ENCODE measurements at places on chromosomes 7 and 10.

DNA sequence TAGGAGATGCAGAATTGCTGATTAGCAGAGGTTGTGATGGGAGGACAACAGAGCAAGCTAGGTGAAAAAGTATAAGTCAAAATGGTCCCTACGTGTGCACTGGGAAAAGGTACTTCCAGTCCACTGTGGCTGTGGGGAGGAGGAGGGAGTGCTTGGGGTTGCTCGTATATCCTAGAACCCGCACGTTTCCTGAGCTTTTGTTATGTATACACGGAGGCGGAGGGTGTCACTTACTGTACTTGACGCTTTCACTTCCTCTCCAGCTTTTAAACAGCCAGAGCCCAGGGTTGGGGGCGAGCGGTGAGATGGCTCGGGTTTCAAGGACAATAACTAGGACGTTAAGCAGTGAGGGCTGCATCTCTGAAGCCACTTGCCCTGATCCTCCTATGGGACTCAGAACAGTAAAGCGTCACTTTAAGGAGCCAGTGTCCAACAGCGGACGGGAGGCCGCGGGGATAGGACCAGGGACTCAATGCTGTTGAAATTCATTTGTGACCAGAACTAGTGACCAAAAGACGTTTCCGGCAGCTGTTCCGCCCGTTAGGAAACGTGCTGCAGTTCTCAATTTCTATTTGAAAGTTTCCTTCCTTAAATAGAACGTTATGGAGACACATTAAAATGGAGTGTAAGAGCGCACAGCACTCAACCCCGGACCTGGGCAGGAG lies 985 bp upstream of the ETV1 start:
- peak; percentile 0 for DNase-seq

GRCh38 chr7:47884675-47885074 lies 63.6 kb downstream of the PKD1L1 start:
- no peak for DNase-seq

DNA sequence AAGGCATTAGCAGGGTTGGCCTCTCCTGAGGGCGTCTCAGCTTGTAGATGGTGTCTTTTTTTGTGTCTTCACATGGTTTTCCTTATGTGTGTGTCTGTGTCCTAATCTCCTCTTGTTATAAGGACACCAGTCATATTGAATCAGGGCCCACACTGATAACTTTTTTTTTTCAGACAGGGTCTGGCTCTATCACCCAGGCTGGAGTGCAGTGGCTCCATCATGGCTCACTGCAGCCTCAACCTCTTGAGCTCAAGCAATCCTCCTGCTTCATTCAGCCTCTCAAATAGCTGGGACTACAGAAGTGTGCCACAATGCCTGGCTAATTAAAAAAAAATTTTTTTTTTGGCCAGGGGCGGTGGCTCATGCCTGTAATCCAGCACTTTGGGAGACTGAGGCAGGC lies 41.3 kb upstream of the KMT2C start:
- no peak for DNase-seq

GRCh38 chr7:7795630-7796121 lies 77.3 kb upstream of the RPA3 start:
- no peak for DNase-seq

GRCh38 chr10:96440361-96441292 lies 73.1 kb downstream of the TLL2 start:
- no peak for DNase-seq

DNA sequence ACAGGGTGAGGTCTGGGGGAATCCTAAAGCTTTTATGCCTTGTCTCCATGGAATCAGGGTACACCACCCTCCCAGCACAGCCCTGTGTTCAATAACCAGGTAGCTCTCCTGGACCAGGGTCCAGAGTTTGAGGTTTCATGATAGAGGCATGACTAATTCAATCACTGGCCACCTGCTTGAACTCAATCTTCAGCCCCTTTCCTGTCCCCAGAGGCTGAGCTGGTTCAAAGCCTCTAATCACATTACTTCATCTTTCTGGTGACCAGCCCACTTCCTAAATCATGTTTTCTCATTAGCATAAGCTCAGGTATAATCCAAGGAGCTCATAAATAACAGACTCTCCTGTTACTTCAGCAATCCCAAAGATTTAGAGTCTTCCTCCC lies 20.5 kb downstream of the CRPPA start:
- DNase-seq: no peak

Measured in stimulated activated CD4-positive, alpha-beta T cell treated with anti-CD3 and anti-CD28 coated beads, Interleukin-12 subunit alpha, Interleukin-12 subunit beta, amount 100 ng/mL, for 24 hours (primary cell).